Posterior vena cava (tissue), 2 donors: ENCODE measurements at places on chromosomes 7 and 10. TPM values are rescaled to one million over a fixed set of nuclear protein-coding genes. Genes with fewer than 3 reads are reported as not detected.
A peak's percentile ranks its signal among the peaks of the same experiment; 100 is the strongest.

GRCh38 chr10:78627254-78627795, 441.4 kb upstream of the ZMIZ1 start:
- no peak for DNase-seq

DNA sequence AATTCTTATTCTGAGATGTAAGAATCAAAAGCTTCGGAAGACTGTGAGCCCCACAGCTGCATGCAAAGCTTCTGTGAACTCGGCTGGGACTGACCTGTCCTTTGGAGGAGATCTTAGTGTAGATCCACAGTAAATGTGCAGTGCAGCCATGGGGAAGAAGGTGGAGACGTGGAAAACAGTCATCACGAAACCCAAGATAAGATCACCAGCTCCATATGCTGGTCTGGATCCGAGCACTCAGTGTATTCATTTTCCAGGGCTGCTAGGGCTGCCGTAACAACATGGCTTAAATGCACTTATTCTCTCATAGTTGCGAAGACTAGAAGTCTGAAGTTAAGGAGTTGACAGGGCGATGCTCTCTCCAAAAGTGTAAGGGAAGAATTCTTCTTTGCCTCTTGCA, 143.0 kb upstream of the TCF7L2 start:
- no peak for DNase-seq

- DNase-seq = no peak
These were observed 210.5 kb upstream of the KLF6 start for GRCh38 chr10:3995302-3996210.

DNA sequence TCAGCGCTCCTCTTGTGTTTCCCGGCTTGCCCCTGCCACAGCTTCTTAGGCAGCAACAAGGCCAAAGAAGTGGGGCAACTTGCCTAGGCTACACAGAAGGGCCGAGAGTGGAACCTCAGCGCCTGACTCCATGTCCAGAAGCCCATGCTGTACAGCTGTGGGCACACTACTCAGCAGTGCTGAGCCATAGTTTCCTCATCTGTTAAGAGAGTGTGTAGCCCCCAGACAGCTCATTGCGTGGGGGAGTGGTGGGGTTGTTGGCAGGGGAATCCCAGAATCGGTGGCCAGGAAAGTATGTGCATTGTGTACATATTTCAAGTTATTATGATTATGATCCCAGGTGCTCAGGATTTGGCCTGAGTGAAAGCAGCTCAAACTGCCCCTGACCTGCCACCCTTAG, 96.2 kb downstream of the CDH23 start:
- DNase-seq = peak; percentile 38

DNA sequence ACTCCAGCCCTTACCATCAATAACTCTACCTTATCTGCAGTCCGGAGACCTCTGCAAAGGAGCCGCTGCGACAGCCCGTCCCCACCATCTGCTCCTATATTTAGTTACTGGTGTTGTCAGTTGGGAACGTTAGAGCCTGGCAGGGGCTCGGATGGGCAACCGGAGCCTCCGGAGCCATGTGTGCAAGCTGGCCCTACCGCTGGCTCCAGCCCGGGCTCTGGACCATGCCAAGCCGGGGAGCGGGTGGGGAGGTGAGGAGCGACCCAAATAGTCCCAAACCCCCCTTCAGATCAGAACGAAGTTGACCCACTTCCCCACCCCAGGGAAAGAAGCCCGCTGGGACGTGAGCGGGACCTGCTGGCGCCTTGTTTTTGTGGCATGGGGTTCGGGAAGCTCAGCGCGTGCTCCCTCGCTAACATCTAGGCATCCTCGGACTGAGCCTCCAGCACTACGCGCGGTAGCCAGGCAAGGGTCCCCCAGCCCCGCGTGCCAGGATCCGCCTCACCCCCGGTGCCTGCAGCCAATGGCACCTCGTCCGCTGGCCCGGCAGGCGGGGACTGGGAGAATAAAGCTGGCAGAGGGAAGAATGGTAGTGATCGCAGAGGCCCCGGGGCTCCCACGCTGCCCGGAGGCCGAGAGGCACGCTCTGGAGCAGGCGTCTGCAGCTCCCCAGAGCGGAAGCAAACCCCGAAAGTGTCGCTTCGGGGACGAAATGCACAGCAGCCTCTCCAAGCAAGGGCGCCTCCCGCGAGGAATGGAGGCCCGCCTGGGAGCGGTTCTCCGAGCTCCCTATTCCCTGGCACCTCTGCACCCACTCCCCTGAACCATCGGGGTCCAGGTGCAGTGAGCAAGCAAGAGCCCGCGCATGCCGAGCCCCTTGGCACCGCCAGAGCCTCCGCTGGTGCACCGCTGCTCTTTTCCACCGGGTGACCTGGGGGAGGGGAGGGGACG, 679 bp downstream of the LRRC20 start:
- DNase-seq = peak; percentile 82

- no peak for DNase-seq
These were observed 502.8 kb downstream of the SORCS1 start for GRCh38 chr10:106661767-106662140.

DNA sequence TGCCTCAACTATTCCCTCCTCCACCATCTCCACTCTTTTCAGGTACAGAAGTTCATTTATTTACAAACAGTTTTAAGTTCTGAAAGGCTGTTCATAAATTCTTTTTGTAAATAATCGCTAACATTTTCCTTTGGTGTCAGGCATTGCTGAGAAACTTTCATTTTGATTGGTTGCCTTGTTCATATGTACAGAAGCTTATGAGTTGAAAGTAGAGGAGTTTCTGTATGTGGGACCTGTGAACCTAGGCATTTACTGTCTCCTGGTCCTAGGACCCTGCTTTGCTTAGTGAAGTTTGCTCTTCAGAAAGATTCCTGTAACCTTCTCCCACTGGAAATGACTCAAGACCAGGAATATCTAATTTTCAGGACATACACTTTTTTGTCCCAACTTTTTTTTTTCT, 30.4 kb downstream of the CCSER2 start:
- DNase-seq = no peak

- no peak for DNase-seq
These were observed 12.4 kb downstream of the KLF6 start for GRCh38 chr10:3772361-3773171.

The KAT6B gene
- 35.0 TPM for total RNA-seq

The SEMA3A gene
- 19.4 TPM for total RNA-seq

The LOXL4 gene
- total RNA-seq = 10.9 TPM
